ENCODE measurements at places on chromosomes 6 and 20.

- DNase-seq = no peak
These were observed 2.8 kb downstream of the SLC12A5 start for GRCh38 chr20:46031701-46032254.

DNA sequence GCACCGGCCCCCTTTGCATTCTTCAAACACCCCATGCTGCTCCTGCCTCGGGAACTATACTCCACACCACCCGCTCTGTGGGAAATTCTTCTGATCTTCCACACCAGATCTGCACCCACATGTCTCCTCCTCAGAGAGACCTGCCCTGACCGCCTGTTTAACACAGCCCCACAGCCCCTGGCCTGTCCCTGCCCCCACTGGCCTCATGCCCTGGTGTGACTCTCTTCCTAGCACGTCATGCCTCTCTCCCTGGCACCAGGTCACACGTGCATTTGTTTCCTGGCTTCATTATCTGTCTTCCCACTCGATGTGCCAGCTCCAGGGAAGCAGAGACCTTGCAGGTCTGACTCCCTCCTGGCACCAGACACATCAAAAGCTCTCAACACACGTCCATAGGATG lies 79.6 kb downstream of the ANKRD60 start:
- no peak for DNase-seq

GRCh38 chr6:155196911-155197310 lies 66.9 kb upstream of the CLDN20 start:
- DNase-seq = no peak

DNA sequence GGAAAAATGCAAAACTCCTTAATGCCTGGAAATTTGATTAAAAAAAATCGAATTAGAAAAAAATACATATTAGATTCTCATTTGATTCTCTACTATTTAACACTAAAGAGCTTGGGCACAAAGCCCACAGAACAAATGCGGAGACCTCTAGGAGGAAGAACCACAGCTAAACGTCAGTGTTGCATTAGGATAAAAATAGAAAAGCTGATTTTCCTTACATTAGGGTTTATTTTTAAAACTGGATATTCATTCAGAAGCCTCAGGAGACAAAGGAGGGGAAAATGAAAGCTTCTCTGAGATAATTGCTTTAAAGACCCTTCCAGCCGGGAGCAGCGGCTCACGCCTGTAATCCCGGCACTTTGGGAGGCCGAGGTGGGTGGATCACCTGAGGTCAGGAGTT lies 77.3 kb downstream of the ECT2L start:
- DNase-seq = no peak

GRCh38 chr20:53425481-53425880 lies 168.2 kb downstream of the ZNF217 start:
- no peak for DNase-seq

All from activated naive CD8-positive, alpha-beta T cell treated with anti-CD3 and anti-CD28 coated beads, Interleukin-2, amount 50 U/mL, for 16 hours (primary cell).